ENCODE measurements at places on chromosomes 7 and 10.

GRCh38 chr7:36208997-36209813 lies 56.2 kb downstream of the EEPD1 start:
- DNase-seq, result no peak

DNA sequence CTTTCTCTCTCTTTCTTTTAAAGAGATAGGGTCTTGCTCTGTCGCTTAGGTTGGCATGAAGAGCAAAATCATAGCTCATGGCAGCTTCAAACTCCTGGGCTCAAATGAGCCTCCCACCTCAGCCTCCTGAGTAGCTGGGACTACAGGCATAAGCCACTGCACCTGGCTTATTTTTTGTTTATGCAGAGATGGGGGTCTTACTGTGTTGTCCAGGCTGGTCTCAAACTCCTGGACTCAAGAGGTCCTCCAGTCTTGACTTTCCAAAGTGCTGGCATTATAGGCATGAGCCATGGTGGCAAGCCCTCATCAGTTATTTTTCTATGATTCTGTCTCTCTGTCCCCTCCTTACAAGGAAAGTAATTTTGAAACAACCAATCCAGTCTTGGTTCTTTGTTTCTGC lies 1.1 kb upstream of the BAG3 start:
- no peak for DNase-seq

DNA sequence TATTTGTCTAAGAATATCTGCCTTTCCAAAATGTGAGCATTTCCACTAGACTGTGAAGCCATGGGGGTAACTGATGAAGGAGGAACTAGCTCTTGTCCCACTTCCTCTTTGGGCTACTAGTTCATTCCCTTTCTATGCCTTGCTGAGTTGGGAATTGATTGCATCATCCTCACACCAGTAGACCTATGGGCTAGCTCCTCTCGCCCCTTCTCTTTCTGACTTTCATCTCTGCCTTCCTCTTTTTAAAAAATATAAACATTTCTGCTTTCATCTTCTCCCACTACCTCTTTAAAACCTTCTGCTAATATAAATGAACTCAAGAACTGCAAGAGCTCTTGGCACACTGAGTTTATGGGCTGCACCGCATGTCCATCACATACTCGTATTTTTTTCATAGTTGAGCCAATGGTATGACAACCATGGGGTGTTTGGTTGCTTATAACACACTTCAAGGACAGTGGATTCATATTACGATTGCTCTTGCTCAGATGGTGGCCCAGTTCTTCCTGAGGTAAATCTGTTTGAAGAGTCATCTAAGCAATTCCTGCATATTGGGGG lies 182.0 kb downstream of the REEP3 start:
- DNase-seq, result no peak

DNA sequence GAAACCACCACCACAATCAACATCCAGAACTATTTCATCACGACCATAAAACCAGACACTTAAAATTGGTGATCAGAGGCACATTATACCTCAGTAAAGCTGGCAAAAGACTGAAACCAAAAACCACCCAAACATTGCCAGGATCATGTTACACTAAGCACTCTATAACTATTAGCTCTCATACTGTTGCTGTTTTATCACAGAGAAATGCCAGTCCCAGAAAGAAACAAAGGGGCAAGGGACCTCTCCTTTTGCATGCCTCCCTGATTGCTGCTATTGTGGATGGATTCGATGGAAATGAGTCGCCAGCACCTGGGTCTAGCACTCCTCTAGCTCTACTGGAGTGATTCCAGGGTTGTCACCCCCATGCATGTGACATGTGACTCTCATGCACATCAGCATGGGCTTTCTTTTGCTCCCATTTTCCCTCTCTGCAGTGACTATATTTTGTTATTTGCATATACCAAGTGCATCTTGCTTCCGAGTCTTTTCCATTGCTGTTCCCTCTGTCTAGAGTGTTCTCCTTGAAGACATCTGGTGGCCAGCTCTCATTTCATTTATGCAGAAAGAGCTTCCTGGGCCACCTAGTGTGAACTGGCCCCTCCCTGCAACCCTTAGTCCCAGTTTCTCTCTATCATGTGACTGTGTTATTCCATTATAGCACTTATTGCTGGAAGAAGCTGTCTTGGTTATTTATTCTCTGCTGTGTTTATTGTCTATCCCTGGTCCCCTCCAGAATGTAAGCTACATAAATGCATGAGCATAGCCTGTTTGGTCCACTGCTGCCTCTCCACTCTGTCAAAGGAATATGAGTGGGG lies 300.6 kb downstream of the PLXNA4 start:
- no peak for DNase-seq

DNA sequence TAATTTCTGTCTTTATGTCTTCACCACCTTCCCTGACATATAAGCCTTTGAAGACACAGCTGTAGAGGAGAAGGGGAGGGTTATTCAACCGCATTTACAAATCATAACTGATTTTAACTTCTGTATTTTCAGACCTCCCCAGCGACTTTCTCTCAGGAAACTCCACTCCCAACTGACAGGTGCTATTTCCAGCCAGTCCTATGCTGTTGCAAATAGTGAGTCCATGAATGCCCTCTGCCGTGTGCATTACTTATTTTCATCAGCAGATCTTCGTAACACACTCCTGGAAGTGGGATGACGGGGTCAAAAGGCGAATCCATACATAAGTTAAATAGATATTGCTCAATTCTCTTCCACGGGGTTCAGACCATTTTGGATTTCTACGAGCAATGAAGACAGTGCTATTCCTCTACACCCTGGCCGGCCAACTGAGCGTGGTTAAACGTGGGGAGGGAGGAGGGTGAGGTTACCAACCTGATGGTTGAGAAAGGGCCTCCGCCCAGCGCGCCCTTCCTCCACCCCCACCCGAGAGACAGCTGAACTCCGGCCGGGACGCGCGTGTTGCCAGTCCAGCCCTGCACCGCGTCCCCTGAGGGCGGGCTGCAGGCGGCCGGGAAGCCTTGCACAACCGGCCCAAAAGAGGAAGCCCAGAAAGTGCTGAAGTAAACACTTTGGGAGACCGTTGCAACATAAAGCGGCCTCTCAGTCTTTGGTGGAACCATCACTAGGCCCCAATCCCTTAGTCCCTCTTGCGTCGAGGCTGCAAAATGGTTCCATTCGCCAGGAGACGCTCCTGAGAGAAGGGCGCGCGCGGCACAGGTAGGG lies at the start of gene APBB1IP:
Gene APBB1IP, plus strand, starts transcription at position 705 of the 825 bp plus-strand sequence. CDS start 53,986 bp downstream, outside the sequence.
- DNase-seq, result no peak

GRCh38 chr7:2807845-2808772 lies 36.0 kb downstream of the GNA12 start:
- no peak for DNase-seq

Measured in skeletal muscle cell (primary cell).